ENCODE measurements at places on chromosomes 5 and 9. TPM values are rescaled to one million over a fixed set of nuclear protein-coding genes. Genes with fewer than 3 reads are reported as not detected.

DNA sequence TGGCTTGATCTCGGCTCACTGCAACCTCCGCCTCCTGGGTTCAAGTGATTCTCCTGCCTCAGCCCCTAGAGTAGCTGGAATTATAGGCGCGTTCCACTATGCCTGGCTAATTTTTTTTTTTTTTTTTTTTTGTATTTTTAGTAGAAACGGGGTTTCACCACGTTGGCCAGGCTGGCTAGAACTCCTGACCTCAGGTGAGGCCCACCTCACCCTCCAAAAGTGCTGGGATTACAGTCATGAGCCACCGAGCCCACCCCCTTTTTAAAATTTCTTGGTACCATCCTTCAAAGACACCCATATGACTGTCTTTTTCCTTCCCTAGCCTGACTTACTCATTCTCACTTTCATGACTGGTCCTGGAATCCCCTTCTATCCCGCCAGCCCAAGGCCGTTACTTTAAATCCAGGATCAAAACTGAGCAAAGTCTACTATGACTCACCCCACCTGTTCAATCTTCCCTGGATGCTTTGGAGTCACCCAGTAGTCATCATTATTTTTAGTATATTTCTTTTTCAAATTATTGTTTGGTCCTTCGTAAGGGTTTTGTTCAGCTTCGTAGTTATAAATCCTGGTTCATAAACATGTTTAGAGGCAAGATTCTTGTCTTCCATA lies 1.2 kb upstream of the TBCA start:
- H3K27ac ChIP-seq: no peak overlapping the region
- DNase-seq: peak; percentile 6
- no peaks in the 10 kb centered on the region for H3K36me3 ChIP-seq
- H3K4me3 ChIP-seq: no peak overlapping the region

DNA sequence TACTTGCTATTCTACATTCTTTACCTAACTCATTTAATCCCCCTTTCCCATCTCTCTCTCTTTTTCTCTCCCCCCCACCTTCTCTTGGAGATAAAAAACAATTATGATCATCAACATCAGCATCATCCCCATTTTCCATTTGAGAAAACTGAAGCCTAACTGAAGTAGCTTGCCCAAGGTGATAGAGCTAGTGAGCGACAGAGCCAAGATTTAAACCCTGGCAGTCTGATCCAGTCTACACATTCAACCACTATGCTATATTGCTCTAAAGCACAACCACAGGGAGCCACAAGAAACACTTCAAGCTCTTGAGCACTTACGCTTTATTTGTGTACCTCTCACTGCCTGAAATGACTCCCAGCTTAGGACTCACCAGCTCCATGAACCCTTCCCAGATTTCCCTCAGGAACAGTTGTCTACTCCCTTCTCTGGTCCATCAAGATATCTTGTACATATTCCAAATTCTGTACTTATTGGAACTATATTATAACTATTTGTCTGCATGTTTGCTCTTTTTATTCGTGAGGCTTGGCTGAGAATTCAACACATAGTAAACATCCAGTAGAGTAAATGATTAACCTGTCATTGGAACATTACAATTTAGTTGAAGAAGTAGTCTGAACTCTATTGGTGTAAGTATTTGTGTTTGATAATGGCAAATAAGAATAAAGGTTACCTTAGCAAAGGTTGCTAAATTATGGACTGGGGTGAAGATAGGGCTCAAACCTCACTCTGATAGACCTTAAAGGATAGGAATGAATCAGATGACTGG lies 164.8 kb downstream of the EFNA5 start:
- no peak overlapping the region for H3K27ac ChIP-seq
- no peaks in the 10 kb centered on the region for H3K4me1 ChIP-seq
- H3K4me3 ChIP-seq: no peak overlapping the region
- DNase-seq: no peak

COMMD10 gene
- 26.0 TPM for total RNA-seq

- no peak overlapping the region for H3K4me3 ChIP-seq
- no peaks in the 10 kb centered on the region for H3K27me3 ChIP-seq
- H3K36me3 ChIP-seq: no peaks in the 10 kb centered on the region
- no peak for DNase-seq
- no peak overlapping the region for H3K27ac ChIP-seq
Measured at GRCh38 chr5:173759691-173760090, 128.5 kb upstream of the CPEB4 start.

GRCh38 chr9:116007824-116008223 lies 145.8 kb upstream of the PAPPA start:
- H3K4me3 ChIP-seq: no peak overlapping the region
- no peaks in the 10 kb centered on the region for H3K36me3 ChIP-seq
- peaks cover 1% of the 10 kb centered on the region for H3K4me1 ChIP-seq
- DNase-seq: no peak
- no peak overlapping the region for H3K27ac ChIP-seq
- H3K27me3 ChIP-seq: no peaks in the 10 kb centered on the region

ARID3C gene
- total RNA-seq: 0.11 TPM

DNA sequence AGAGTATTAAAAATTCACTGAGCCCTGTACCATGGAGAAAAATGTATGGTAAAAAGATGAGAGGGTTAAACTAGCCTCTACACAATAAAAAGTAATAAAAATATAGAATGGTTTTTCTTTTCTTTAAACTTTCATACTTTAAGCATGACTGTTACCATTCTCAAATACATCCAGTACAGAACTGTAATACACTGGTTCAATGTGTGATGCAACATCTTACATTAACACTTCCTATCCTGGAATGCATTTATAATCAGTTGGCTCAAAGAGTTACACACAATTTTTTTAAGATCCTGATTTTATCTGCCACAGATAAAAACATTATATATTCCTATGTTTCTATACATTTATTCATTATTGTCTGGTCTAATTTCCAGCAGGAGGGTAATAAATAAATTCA lies 4.7 kb downstream of the GNAQ start:
- peak overlapping the region; percentile 50 for H3K27ac ChIP-seq
- no peaks in the 10 kb centered on the region for H3K27me3 ChIP-seq
- DNase-seq: peak; percentile 64
- H3K4me3 ChIP-seq: peak overlapping the region; percentile 44
- H3K36me3 ChIP-seq: no peaks in the 10 kb centered on the region

DNA sequence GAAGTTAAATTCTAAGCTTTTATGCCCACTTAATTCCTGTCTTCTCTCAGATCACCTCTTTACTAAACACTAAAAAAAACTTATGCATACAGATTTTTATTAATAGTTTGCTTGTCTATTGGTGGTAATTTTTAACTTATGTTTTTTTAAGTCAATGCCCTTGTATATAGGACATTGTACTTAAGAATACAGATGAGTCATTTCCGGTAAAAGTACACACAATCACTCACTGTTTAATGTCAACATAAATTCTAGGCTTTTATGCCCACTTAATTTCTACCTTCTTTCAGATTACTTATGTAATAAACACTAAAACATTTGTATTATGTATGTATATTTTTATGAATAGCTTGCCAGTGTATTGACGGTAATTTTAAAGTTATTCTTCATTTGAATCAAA lies 872.8 kb upstream of the CDH9 start:
- H3K27me3 ChIP-seq: no peaks in the 10 kb centered on the region
- H3K27ac ChIP-seq: no peak overlapping the region
- no peak overlapping the region for H3K4me3 ChIP-seq
- H3K4me1 ChIP-seq: no peaks in the 10 kb centered on the region
- no peak for DNase-seq

DNA sequence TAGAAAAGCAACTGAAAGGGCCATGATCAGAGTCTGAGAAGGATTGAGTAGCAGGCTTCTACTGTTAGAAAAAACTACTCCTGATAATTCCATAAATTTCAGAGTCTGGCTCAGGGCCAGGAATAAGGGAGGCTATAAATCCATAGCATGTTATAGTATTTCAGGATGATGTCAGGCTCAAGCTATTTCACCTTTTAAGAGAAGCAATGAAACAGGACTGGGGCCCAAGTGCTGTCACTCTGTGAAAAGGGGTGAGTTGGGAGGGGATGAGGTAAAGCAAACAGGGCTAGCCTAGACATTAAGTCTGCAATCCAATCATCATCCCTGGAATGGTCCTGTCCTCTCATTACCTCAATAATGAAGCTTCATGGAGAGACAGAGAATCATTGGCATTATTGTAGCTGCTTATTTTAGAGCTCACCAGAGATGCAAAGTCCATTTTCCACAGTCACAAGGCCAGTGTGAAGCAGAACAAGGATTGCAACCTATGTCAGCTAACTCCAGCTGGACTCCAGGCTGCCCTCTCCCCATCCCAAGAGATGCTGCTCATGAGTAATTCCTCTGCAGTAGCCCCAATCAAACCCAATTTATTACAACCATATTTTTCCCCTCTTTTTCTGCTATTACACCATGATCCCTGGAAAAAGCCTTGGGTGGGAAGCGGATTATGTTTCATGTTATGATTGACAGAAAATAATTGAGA lies 56.0 kb downstream of the PAPPA start:
- H3K4me1 ChIP-seq: peaks cover 18% of the 10 kb centered on the region
- peak overlapping the region; percentile 59 for H3K27ac ChIP-seq

S1PR3 gene
- total RNA-seq: 16.9 TPM

DNA sequence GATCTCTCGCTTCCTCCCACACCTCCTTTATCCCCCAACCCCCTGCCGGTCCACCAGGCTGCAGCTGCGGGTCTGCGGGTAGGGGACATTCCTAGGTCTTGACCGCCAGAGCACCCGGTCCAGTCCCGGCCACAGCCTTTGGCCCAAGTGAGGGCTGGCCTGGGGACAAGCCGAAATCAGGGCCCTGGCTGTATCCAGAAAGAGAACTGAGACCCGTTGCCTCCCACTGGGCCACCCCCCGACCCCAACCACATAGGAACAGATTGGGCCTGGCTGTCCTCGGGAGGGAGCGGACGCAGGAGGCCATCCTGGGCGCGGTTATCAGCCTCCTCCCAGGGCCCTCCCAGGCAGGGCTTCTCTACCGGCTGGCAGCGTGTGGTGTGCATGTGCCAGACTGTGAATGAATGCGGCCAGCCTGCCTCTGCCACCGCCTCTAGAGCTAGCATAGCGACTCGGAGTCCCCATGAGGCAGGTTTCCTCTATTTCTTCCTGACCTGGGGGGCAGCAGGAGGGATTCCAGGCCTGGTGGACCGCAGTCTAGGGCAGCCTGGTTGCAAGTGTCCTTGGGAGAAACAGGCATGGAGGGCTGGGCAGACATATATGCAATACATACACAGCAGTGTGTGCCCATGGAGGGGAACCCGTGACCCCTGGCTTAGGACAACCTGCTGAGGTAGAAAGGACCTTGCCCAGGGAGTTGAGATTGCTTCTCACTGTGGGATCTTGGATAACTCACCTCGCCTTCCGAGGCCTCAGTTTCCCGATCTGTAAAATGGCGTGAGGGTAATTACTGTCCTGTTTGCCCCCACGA lies 1.2 kb downstream of the N4BP3 start:
- no peaks in the 10 kb centered on the region for H3K36me3 ChIP-seq
- no peaks in the 10 kb centered on the region for H3K4me1 ChIP-seq
- H3K27ac ChIP-seq: no peak overlapping the region
- DNase-seq: peak; percentile 27
- 0 out of 2 replicates have a peak overlapping the region, but pooled peaks have one; percentile 50 for H3K4me3 ChIP-seq

SLC36A3 gene
- not detected for total RNA-seq

- H3K36me3 ChIP-seq: no peaks in the 10 kb centered on the region
- no peak overlapping the region for H3K27ac ChIP-seq
- H3K27me3 ChIP-seq: no peaks in the 10 kb centered on the region
Measured at GRCh38 chr5:57795203-57795602, 312.6 kb upstream of the ACTBL2 start.

DNA sequence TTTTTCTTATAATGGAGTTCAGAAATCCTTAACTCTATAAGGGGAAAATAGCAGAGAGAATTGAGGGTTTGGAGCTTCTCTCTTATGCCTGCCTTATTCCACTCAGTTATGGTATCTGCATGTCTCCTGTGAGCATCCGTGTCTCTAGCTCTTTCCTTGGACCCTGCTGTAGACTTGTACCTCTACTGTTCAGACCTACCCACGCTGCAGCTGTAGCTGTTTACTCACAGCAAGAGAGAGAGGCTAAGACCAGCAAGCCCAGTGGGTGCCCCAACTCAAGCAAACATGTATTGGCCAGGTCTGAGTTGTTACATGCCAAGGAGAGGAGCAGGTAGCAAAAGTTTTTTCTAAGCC lies 7.1 kb upstream of the PCSK1 start:
- no peaks in the 10 kb centered on the region for H3K4me1 ChIP-seq
- H3K36me3 ChIP-seq: no peaks in the 10 kb centered on the region
- no peak overlapping the region for H3K27ac ChIP-seq
- DNase-seq: no peak
- H3K4me3 ChIP-seq: no peak overlapping the region

DNA sequence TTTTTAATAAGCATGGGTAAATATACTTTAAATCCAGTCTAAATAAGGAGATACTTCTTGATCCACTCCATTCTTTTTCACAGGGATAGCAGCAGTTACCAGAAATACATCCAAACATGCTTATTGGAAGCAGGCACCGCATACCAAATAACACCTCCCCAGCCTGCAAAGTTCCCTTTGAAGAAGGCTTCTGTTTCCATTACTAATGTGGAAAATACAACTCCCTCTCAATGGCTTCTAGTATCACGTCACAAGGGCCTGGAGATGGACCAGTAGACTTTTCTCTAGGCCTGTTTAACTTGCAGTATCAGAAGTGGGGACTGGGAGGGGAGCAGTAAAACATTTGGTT lies 20.8 kb downstream of the TMEM245 start:
- peaks cover 32% of the 10 kb centered on the region for H3K4me1 ChIP-seq
- peak overlapping the region; percentile 74 for H3K27ac ChIP-seq
- DNase-seq: peak; percentile 52
- no peaks in the 10 kb centered on the region for H3K36me3 ChIP-seq

DNA sequence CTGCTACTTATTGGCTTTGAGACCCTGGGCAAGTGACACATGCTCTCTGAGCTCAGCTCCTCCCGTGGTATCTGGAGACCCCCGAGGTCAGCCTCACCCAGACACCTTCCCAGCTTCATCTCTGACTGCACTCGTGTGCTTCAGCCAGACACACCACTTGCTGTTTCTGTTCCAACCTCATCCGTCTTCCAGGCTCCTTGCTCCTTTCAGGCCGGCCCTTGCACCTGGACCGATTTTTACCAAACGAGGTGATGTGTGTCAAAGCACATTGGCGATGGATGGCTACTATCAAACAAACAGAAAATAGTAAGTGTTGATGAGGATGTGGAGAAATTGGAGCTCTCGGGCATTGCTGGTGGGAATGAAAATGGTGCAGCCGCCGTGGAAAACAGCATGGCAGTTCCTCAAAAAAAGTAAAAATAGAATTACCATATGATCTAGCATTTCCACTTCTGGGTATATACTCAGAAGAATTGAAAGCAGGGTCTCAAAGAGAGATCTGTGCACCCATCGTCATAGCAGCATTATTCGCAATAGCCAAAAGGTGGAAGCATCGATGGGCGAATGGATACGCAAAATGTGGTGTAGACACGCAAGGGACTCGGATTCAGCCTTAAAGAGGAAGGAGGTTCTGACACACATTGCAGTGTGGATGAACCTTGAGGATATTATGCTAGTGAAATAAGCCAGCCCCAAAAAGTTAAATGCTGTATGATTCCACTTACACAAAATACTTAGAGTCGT lies 96.1 kb upstream of the IER5L start:
- DNase-seq: no peak
- H3K36me3 ChIP-seq: no peaks in the 10 kb centered on the region
- H3K4me1 ChIP-seq: peaks cover 14% of the 10 kb centered on the region

SH3GLB2 gene
- 57.3 TPM for total RNA-seq

GABRB2 gene
- total RNA-seq: not detected
